ENCODE measurements at places on chromosomes 6 and 20. TPM values are rescaled to one million over a fixed set of nuclear protein-coding genes. Genes with fewer than 3 reads are reported as not detected.

GRCh38 chr6:125974214-125974866 is 12.0 kb upstream of the TRMT11 start:
- peak; percentile 66 for DNase-seq
- H3K4me3 ChIP-seq: no peak overlapping the region
- H3K27me3 ChIP-seq: no peaks in the 10 kb centered on the region
- no peak overlapping the region for H3K27ac ChIP-seq

DNA sequence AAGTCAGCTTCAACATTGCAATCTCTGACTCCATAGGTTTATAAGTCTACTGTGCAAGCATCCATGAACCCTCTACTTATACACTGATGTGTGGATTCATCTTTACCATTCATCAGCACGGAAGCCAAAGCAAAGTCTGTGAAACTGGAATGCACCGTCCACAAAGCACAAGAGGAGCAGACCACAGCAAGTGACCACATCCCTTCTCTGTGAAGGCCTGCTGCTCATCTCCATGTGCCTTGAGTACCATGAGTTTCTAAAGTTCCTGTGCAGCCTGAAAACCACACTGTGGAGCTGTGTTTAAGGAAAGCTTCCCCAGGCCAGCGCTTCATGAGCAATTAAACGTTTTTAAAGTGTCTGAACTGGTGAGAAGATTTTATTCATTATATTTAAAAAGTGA is 20.0 kb downstream of the GABRR1 start:
- H3K36me3 ChIP-seq: no peaks in the 10 kb centered on the region
- no peaks in the 10 kb centered on the region for H3K4me1 ChIP-seq
- no peak for DNase-seq
- no peak overlapping the region for H3K27ac ChIP-seq
- peaks cover 27% of the 10 kb centered on the region for H3K27me3 ChIP-seq
- H3K4me3 ChIP-seq: no peak overlapping the region

- DNase-seq: no peak
- H3K4me1 ChIP-seq: peaks cover 10% of the 10 kb centered on the region
- no peaks in the 10 kb centered on the region for H3K36me3 ChIP-seq
- no peak overlapping the region for H3K27ac ChIP-seq
- no peak overlapping the region for H3K4me3 ChIP-seq
- no peaks in the 10 kb centered on the region for H3K27me3 ChIP-seq
Measured at GRCh38 chr6:21918041-21918440, 324.5 kb downstream of the SOX4 start.

The RRAGD gene
- total RNA-seq: 0.49 TPM

GRCh38 chr6:157046776-157047175 is 269.6 kb downstream of the ARID1B start:
- no peak overlapping the region for H3K27ac ChIP-seq
- no peak for DNase-seq
- H3K27me3 ChIP-seq: no peaks in the 10 kb centered on the region
- peaks cover 16% of the 10 kb centered on the region for H3K36me3 ChIP-seq

- H3K4me1 ChIP-seq: no peaks in the 10 kb centered on the region
- no peak overlapping the region for H3K27ac ChIP-seq
- no peak for DNase-seq
- no peak overlapping the region for H3K4me3 ChIP-seq
- H3K36me3 ChIP-seq: no peaks in the 10 kb centered on the region
Measured at GRCh38 chr20:30593572-30593971, 663.9 kb upstream of the DEFB115 start.

DNA sequence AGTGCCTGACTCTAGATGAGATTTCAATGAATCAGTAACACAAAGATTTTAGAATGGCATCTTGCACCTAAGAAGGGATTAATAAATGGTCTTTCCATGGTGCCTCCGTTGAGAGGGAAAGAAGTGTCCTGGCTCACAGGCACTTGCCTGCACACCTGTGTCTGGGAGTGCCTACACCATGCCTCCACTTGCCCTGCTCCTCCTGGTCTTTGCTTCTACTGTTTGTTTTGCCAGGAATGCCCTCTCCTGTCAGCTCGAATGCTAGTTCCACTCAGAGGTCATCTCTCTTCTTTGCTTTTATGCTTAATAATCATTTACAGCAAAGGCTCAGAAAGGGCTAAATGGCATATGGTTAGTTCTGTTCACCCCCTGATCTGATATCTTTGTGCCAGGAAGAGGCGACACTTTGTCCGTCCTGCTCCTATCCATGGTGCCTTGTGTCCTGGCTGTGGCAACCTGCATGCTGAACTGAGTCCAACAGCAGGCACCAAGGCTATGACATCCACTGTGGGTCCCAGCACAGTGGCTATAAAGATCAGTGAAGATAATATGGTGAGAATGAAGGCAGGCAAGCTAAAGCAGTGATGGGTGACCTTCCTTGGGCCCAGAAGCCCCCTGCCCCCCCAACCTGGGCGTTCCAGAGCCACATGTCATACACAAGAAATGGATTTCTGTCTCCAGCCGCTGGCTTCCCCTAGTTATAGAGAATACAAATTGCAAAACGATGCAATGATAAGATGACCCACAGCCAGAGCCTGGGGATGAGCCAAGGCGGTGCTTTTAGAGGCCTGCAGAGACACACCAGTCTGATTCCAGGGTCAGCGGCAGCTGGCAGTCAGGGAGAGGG is 1.4 kb downstream of the C6orf132 start:
- peak overlapping the region; percentile 66 for H3K4me3 ChIP-seq
- peaks cover 7% of the 10 kb centered on the region for H3K36me3 ChIP-seq
- DNase-seq: peak; percentile 39
- peak overlapping the region; percentile 55 for H3K27ac ChIP-seq
- no peaks in the 10 kb centered on the region for H3K27me3 ChIP-seq

DNA sequence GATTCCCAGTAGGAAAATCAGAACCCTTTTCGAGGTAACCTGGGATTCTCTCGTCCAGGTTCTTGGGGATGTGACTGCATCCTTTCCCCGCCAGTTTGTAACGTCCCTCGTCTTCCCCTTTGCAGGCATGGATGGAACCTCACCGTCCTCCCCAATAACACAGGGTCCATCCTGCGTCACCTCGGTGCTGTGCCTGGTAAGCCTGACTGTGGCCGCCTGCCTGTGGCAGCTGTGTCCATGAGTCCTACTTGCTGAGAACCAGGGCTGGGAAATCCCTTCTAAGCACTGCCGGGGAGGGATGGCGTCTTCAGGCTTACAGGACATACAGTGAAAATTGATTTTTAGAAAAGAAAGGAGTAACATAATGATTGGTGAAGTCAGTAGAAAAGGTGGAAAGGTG is 155.6 kb downstream of the DTNBP1 start:
- H3K27ac ChIP-seq: no peak overlapping the region
- H3K4me1 ChIP-seq: peaks cover 11% of the 10 kb centered on the region
- no peaks in the 10 kb centered on the region for H3K27me3 ChIP-seq
- no peak for DNase-seq
- peaks cover 47% of the 10 kb centered on the region for H3K36me3 ChIP-seq
- no peak overlapping the region for H3K4me3 ChIP-seq

DNA sequence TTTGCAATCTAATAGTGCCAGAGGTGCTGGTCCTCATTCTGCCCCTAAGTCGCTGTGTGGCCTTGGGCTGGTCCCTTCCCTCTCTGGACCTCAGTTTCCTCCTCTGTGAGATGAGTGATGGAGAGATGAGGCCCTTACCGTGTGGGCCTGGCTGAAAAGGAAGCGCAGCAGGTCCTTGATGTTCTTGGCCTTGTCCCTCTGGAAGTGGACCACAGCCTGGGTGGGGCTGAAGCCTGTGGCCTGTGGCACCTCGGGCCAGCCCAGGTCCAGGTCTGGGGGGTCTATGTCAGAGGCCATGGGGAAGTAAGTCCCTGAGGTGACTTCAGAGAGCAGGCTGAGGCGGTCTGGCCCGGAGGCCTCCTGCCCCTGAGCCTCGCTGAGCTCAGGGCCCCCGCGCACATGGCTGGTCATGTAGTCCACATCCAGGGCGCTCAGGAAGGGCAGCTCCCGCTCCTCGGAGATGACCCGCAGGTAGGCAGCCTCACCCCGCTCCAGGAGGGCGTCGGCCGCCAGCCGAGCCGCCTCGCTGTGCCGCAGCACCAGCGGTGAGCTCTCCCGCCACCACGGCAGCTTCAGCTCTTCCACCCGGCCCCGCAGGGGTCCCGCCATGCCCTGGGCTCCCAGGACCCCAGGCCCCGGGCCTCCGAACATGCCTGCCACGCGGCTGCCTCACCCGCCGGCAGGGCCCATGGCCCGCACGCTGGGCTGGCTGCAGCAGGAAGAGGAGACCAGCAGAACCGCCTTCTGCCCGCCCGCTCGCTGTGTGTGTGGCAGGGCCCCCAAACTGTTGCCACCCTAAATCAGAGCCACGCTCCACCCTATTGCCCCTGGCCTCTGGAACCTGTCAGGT is at the start of gene FAM83C:
Gene FAM83C, minus strand, starts transcription at position 772 of the 850 bp plus-strand sequence. Its CDS starts 121 bp downstream, at position 651.
- no peak for DNase-seq
- no peaks in the 10 kb centered on the region for H3K4me1 ChIP-seq
- no peaks in the 10 kb centered on the region for H3K27me3 ChIP-seq

- peaks cover 24% of the 10 kb centered on the region for H3K4me1 ChIP-seq
- no peak overlapping the region for H3K27ac ChIP-seq
- peaks cover 59% of the 10 kb centered on the region for H3K36me3 ChIP-seq
- DNase-seq: peak; percentile 17
Measured at GRCh38 chr6:142760152-142760551, 184.8 kb downstream of the HIVEP2 start.

GRCh38 chr6:148273962-148274752 is 68.5 kb upstream of the SASH1 start:
- H3K4me1 ChIP-seq: no peaks in the 10 kb centered on the region
- no peak for DNase-seq
- H3K27me3 ChIP-seq: no peaks in the 10 kb centered on the region
- H3K27ac ChIP-seq: no peak overlapping the region
- H3K36me3 ChIP-seq: no peaks in the 10 kb centered on the region

GRCh38 chr6:72102561-72102960 is 216.2 kb downstream of the RIMS1 start:
- H3K27ac ChIP-seq: no peak overlapping the region
- H3K27me3 ChIP-seq: peaks cover 41% of the 10 kb centered on the region
- no peaks in the 10 kb centered on the region for H3K36me3 ChIP-seq
- no peak for DNase-seq
- H3K4me1 ChIP-seq: no peaks in the 10 kb centered on the region
- H3K4me3 ChIP-seq: no peak overlapping the region

The HRH3 gene
- not detected for total RNA-seq

The TSBP1 gene
- total RNA-seq: not detected

- DNase-seq: no peak
- no peak overlapping the region for H3K27ac ChIP-seq
- H3K36me3 ChIP-seq: peaks cover 4% of the 10 kb centered on the region
- H3K4me3 ChIP-seq: no peak overlapping the region
- H3K4me1 ChIP-seq: no peaks in the 10 kb centered on the region
- H3K27me3 ChIP-seq: no peaks in the 10 kb centered on the region
Measured at GRCh38 chr6:313917-314316, 21.6 kb downstream of the DUSP22 start.

The CPNE5 gene
- not detected for total RNA-seq

The EDN3 gene
- total RNA-seq: not detected

DNA sequence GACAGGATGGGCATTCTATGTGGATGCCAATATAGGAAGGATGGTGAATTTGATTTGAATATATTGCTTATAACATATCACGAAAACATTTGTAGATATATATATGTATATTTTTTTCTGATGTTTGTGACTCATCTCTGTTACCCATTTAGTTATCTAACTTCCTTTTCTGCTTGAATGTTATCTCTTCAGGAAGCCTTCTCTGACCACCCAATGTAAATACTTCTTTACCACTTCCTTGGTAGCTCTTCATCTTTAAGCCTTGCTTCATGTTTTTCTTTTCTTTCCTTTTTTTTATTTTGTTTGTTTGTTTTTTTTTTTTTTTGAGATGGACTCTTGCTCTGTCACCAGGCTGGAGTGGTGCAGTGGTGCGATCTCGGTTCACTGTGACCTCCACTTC is 260.5 kb upstream of the EPHA7 start:
- DNase-seq: no peak
- no peaks in the 10 kb centered on the region for H3K27me3 ChIP-seq
- H3K4me1 ChIP-seq: no peaks in the 10 kb centered on the region
- no peaks in the 10 kb centered on the region for H3K36me3 ChIP-seq

GRCh38 chr6:25165177-25165576 is 114.0 kb upstream of the CARMIL1 start:
- no peak overlapping the region for H3K27ac ChIP-seq
- peaks cover 23% of the 10 kb centered on the region for H3K4me1 ChIP-seq
- H3K27me3 ChIP-seq: no peaks in the 10 kb centered on the region
- H3K36me3 ChIP-seq: peaks cover 4% of the 10 kb centered on the region
- H3K4me3 ChIP-seq: no peak overlapping the region

DNA sequence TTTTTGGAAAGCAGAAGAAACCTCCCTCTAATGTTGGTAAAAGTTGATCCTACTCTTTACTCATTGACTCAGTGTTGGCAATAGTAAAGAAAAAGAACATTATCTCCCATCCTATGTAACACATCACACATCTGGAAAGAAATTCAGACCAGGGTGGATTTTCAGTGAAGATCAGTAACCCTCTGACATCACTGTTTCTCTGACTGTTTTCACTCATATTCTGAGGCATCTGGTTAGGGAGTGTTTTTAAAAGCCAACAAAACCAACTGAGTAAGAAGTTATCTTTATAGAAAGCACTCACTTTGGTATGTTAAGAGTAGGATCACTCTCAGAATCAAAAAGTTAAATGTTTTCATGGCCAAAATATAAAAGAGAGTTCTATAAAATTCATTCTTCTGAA is 143.6 kb downstream of the DST start:
- DNase-seq: no peak
- no peak overlapping the region for H3K27ac ChIP-seq
- no peaks in the 10 kb centered on the region for H3K27me3 ChIP-seq
- H3K4me3 ChIP-seq: no peak overlapping the region
- H3K36me3 ChIP-seq: peaks cover 88% of the 10 kb centered on the region

- no peaks in the 10 kb centered on the region for H3K27me3 ChIP-seq
- no peaks in the 10 kb centered on the region for H3K36me3 ChIP-seq
- no peak overlapping the region for H3K27ac ChIP-seq
Measured at GRCh38 chr6:23696992-23697391, 429.0 kb upstream of the NRSN1 start.

- no peaks in the 10 kb centered on the region for H3K4me1 ChIP-seq
- no peak overlapping the region for H3K4me3 ChIP-seq
- no peak overlapping the region for H3K27ac ChIP-seq
- H3K36me3 ChIP-seq: no peaks in the 10 kb centered on the region
- H3K27me3 ChIP-seq: no peaks in the 10 kb centered on the region
Measured at GRCh38 chr20:30488941-30489613, 768.4 kb upstream of the DEFB115 start.

The MYT1 gene
- total RNA-seq: not detected

Data from MCF 10A (cell line).